ENCODE measurements at places on chromosomes 13 and 19.

GRCh38 chr19:40367577-40368434 is 19.3 kb downstream of the PLD3 start:
- no peak for DNase-seq

GRCh38 chr19:46660551-46661019 is 397 bp downstream of the DACT3 start:
- DNase-seq: no peak

- no peak for DNase-seq
Measured at GRCh38 chr19:43572171-43572588, 3.1 kb downstream of the XRCC1 start.

GRCh38 chr13:25046985-25047511 is 48.9 kb upstream of the PABPC3 start:
- DNase-seq: no peak

GRCh38 chr13:66482836-66483235 is 747.3 kb downstream of the PCDH9 start:
- DNase-seq: no peak

DNA sequence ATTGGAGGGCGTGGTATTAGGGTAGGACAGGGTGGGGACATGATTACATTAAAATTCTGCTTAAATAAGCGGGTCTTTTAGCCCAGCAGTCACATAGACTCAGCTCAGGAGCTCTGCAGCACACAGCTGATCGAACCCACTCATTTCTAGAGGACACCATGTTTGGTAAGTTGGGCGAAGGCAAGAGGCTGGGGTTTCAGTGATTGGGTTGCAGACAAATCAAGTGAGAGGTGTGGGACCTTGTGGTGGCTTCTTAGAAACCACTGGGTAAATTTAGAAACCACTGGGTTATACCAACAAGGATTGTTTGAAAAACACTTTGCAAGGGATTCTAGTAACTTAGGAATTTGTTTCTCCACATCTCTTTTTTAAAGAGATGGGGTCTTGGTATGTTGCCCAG is at the start of gene LEUTX:
TSS of gene LEUTX (plus strand) at position 92 of the 400 bp plus-strand sequence. CDS start at position 159, 67 bp downstream.
- DNase-seq: no peak

- DNase-seq: no peak
Measured at GRCh38 chr13:99374169-99374991, 67.2 kb upstream of the GPR183 start.

- no peak for DNase-seq
Measured at GRCh38 chr19:35017507-35017906, 12.8 kb upstream of the SCN1B start.

DNA sequence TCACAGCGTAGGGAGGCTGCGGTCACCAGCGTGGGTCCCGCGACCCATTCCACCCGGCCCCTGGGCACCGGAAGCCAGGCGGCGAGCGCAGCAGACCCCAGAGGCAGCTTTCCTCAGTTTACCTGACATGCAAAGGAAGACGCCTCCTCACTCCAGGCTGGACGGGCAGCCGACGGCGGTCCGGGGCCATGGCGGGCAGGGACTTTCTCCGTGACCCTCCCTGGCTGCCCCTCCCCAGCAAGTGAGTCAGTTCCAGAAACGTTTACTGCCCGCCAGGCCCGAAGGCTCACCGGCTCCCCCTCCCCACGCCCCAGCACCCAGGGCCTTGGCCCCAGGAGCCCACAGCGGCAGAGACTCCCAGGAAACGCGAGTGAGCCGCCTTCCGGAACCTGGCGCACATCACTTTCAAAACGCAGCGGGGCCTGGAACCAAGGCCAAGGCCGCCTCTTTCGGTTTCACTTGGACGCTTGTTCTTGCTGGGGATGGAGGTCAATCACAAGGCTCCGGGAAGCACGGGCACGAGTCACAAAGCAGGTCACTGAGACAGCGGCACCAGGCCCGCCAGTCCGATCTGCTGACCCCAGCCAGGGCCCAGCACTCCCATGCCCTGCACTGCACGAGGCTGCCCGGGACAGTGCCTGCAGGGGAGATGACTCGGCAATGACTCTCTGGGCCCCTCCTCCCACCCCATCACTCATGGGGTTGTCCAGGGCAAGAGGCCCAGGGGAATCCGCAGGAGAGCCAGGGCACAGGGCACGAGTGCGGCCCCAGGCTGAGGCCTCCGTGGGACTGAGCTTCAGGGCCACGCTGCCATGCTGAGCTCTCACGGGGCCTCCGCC is 5.3 kb downstream of the SBNO2 start:
- no peak for DNase-seq

DNA sequence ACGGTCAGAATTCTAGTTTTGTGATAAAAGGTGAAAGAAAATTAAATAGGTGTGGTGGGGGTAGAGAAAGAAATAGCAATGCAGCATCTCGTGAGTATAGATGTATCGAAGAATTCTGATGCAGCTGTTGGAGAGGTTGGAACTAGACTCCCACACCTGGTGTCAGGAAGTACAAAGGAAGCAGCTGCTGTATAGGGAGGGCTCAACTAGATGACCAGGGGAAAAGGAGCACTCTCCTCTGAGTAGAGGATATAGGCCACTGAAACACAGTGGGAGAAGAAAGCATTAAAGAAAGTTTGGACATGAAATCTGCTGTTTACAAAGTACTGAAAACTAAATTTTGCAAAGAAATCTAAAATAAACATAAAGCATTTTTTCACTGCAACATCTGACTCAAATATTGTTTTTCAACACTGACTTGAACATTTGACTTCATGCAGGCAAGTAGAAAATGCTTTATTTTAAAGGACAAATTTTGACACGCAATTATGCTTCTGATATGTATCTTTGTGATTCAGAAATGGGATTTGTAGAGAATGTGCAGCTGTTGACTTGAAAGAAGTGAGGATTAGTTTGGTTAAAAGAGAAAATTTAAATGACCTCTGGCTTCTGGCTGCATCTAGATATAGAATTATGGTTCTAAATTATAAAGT is 82.2 kb downstream of the MIPEP start:
- DNase-seq: no peak

DNA sequence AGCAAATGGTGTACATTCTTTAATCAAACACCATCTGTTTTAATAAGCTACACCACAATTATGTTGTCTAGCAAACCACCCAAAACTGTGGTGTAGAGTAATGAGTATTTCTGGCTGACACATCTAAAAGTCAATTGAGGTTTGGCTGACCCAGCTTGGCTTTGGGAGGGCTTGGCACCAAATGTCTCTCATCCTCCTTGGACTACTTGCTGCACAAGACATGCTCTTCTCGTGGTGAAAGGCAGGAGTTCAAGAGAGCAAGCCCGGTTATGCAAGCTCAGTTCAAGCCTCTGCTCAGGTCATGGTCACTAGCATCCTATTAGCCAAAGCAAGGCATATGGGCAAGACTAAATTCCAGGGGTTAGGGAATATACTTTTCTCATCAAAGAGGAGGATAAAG is 37.1 kb downstream of the LACC1 start:
- DNase-seq: no peak

- DNase-seq: no peak
Measured at GRCh38 chr13:53405616-53406015, 377.0 kb downstream of the OLFM4 start.

DNA sequence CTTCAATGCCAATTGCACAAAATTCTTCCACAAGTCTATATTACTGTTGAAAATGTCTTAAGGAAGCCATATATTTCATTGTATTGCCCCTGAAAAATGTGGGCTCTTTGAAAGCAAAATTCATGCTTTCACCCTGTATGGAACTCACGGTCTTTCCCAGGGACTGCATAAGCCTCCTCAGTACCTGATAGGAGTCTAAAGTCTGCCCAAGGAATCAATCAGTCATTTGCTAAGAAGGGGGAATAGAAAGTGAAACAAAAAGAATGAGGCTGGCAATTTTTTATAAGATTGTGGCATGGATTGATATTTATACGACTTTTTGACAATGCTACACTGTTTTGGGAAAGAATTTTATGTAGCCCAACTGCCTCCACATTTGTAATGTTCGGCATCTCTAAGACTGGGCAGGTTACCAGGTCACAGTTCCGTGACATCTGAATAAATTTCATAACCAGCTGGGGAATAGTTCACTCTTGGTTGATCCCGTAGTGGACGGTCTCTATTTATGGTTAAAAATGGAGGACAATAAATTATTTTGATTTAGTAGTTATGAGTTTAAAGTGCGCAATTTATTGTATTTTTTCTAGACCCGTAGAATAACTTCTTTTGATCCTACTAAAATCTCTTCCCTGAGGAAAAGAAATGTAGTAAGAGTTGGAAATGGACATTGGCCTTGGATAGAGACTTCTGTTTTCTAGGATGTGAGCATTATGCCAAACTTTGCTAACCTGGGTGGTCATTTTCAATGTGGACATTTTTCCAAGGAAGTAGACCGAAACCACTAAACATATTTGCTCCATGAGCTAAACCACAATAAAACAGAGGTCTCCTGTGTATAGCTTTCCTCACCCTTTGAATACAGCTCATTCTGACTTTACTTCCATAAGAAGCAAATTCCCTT is 1585.4 kb downstream of the EFNB2 start:
- no peak for DNase-seq

DNA sequence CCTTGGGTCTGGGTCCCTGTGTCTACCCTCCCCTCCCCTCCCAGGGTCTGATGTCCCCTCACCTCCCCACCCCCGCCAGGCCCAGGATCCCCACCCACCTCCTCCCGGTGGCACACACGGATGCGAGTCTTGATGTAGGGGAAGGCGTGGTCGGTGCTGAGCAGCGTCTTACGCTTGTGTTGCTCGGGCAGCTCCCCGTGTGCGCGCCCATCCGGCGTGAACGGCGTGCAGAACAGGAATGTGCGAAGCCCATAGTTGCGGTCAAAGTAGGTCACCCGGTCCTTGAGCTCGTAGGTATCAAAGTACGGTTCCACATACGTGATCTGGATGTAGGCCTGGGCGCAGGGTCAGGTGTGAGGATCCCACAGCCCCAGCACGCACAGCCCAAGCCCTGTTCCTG is 4.4 kb upstream of the KANK2 start:
- DNase-seq: no peak

DNA sequence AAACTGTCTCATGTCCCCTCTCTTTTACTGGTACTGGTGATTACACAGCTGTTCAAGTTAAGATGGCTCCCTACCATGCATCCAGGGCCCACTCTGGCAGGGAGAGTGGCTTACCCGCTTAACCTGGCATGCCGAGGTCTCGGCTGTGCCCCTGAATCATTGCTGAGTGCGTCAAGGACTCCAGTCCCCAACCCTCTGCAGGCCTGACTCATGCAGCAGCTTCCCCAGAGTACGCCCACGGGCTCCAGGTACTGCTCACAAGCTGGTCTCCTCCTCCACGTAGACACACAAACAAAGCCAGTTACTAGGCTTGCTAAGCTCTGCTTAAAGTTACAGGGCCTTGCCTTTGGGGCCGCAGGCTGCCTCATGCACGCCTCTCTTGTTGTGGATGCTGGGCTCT is 447.4 kb downstream of the COG6 start:
- DNase-seq: no peak

- no peak for DNase-seq
Measured at GRCh38 chr13:81957121-81957520, 1616.2 kb upstream of the SPRY2 start.

- DNase-seq: no peak
Measured at GRCh38 chr13:38366954-38367645, 17.4 kb downstream of the UFM1 start.

- no peak for DNase-seq
Measured at GRCh38 chr13:20964904-20965303, 62.4 kb upstream of the XPO4 start.

- no peak for DNase-seq
Measured at GRCh38 chr19:39082745-39083598, 1.2 kb upstream of the ACP7 start.

DNA sequence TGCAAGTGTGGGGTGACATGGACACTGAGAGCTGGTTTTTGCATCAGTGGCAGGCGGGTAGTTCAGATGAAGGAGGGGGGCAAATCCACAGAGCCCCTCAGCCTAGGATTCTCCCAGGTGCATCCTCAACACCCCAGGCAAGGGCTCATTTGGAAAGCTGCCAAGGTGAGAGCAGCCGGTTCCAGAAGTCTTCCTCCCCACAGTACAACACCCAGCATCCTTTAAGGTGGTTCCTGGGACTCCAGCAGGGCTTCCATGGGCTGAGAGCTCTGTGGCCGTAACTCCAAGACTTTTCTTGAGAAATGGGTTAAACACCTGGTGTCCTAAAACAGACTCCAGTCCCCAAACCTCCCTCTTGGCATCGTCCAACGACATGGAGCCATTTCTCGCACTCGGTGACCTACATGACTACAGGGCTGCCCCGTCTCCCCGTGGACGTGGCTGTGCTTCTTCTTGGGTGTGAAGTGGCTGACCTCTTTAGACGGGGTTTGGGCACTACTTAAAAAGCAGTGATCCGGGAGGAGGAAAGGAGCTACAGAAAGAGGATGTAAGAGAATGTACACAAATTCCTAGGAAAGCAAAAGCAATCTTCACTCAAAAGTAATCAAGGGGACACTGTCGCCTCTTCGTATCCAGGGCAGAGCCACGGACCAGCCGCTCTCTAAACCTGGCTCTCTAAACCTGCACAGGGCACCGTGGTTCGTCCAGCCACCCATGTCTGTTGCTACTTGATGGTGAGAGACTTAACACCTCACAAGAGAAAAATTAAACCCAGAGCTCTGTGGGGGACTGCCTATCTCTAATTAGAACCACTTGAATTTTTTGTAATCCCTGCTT is 25.5 kb downstream of the RANBP3 start:
- DNase-seq: no peak

DNA sequence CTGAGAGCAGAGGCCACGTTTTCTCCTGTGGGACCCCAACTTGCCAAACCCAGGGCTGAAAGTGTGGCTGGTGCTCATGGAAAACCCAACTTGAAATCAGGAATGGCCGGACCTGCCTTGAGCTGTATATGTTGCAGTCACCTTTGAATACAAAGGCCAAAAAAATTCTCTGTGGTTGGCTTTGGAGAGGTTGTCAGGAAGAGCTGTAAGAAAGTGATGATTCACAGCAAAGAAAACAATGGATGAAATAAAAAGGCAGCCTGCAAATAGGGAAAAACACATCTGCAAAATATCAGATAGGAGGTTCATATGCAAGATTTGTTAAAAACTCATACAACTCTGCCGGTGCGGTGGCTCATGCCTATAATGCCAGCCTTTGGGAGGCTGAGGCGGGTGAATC is 715.8 kb downstream of the UQCRFS1 start:
- DNase-seq: no peak

GRCh38 chr13:72530471-72530870 is 197.0 kb downstream of the MZT1 start:
- DNase-seq: no peak

GRCh38 chr13:111066544-111066943 is 48.6 kb upstream of the ARHGEF7 start:
- DNase-seq: no peak

DNA sequence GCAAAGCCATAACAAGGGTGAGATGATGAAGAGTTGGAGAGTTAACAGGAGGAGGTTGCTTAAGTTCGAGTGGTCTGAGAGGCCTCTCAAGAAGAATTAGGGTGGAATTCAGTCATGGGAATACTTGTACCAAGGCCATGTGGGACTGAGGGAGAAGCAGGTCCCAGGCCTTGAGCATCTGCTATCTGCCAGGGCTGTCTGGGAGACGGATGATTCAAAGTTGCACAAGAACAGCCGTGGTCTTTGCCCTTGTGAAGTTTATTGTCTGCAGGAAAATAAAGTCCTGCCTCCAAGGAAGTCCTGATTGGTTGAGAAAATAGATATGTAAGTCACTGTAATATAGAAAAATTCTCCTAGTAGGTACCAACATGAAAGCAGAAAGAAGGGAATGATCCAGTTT is 178.8 kb upstream of the RFC3 start:
- no peak for DNase-seq
